ENCODE measurements at places on chromosomes 4 and X. TPM values are rescaled to one million over a fixed set of nuclear protein-coding genes. Genes with fewer than 3 reads are reported as not detected.

Gene MAGEC3
- total RNA-seq = 0.04 TPM

Gene NSG1
- total RNA-seq = 0.75 TPM

Gene FAM114A1
- 77.9 TPM for total RNA-seq

Gene SOD3
- total RNA-seq = 9.1 TPM

Gene RNF128
- 0.09 TPM for total RNA-seq

Gene CCDC158
- 0.18 TPM for total RNA-seq

DNA sequence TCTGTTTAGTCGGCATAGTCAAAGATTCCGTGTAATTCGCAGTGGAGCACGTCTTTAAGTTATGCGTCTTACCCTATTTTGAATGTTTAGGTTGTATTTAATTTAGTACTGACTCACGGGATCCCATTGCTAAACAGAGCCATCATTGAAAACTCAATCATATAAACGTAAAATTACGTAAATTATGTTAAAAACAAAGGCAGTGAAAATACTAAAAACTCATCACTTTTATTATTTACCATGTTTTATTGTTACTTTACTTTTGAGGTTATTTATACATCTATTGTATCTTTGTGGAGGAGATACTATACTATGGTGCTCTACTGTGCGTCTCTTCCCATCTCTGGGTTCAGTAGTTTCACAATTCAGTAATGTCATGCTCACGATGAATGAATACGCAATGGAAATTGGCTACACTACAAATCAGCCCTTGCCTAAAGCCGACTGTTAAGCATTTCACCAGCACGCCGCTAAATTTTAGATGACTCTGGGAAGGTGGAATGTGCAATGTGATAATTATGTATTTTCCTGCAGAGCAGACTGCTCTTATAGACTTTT lies 944 bp downstream of the FUNDC2 start:
- no peaks in the 10 kb centered on the region for H3K36me3 ChIP-seq
- H3K27me3 ChIP-seq = no peaks in the 10 kb centered on the region
- peaks cover 3% of the 10 kb centered on the region for H3K4me1 ChIP-seq
- H3K27ac ChIP-seq = peak overlapping the region; percentile 99
- H3K4me3 ChIP-seq = peak overlapping the region; percentile 69

DNA sequence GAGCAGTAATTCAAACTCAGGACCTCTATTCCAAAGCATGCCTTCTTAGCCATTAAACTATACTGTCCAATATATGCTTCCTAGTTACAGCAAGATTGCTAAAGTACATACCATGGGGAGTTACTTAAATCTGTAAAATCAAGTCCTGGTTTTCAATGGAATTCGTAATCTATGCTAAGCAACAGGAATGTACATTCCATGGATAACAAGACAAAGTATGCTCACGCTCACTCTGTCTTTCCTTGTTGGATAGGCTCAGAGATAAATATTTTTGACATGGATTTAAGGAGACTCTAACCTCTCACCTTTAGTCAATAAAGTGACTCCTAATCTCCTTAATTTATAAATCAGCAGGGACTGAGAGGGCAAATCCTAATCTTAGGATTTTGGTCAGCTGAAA lies 47.3 kb upstream of the STK26 start:
- H3K27me3 ChIP-seq = peaks cover 20% of the 10 kb centered on the region
- DNase-seq = no peak
- H3K36me3 ChIP-seq = no peaks in the 10 kb centered on the region

GRCh38 chr4:38313175-38313574 lies 350.8 kb upstream of the KLF3 start:
- no peaks in the 10 kb centered on the region for H3K36me3 ChIP-seq
- no peak overlapping the region for H3K27ac ChIP-seq
- no peak for DNase-seq
- no peak overlapping the region for H3K4me3 ChIP-seq
- peaks cover 24% of the 10 kb centered on the region for H3K4me1 ChIP-seq

GRCh38 chr4:141571793-141572192 lies 64.6 kb upstream of the IL15 start:
- H3K27ac ChIP-seq = no peak overlapping the region
- no peaks in the 10 kb centered on the region for H3K4me1 ChIP-seq
- no peaks in the 10 kb centered on the region for H3K36me3 ChIP-seq
- no peaks in the 10 kb centered on the region for H3K27me3 ChIP-seq
- DNase-seq = no peak

DNA sequence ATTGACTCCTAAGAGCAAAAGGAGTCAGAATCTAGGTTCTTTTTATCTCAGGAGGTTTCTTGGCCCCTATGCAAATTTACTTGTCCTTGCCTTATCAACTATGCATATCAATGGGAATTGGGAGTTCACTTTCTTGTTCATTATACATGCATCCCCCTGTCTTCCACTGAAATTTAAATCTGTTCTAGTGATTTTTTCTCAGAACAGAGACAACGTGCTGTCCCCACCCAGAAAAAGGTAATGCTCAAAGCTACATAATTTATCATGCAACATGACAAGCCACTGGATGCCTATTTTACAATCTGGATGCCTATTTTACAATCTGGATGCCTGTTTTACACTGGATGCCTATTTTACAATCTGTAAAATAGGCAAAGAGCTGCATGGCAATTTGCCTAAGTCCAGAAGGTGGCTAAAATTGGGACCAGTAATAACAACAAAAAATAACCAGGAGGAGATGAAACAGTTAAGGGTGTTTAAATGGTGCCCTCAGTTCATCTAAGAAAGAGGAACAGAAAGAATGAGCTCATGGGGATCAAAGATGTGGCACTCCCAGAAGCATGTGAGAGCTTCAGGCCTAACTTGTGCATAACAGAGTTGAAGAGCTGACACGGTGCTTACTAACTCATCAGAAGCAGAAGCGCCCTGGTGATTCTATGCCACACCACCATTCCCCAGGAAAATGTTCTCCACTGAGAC lies 537.8 kb upstream of the BOD1L1 start:
- no peaks in the 10 kb centered on the region for H3K4me1 ChIP-seq
- no peaks in the 10 kb centered on the region for H3K36me3 ChIP-seq
- H3K27me3 ChIP-seq = no peaks in the 10 kb centered on the region
- peak; percentile 70 for DNase-seq
- H3K4me3 ChIP-seq = no peak overlapping the region
- no peak overlapping the region for H3K27ac ChIP-seq

- DNase-seq = no peak
- no peaks in the 10 kb centered on the region for H3K36me3 ChIP-seq
- H3K27me3 ChIP-seq = no peaks in the 10 kb centered on the region
- H3K27ac ChIP-seq = no peak overlapping the region
Observed at GRCh38 chr4:175873707-175874106, 61.6 kb upstream of the GPM6A start.

- no peaks in the 10 kb centered on the region for H3K36me3 ChIP-seq
- H3K4me3 ChIP-seq = no peak overlapping the region
- no peaks in the 10 kb centered on the region for H3K4me1 ChIP-seq
- no peak overlapping the region for H3K27ac ChIP-seq
Observed at GRCh38 chr4:175109933-175110332, 191.8 kb downstream of the ADAM29 start.

DNA sequence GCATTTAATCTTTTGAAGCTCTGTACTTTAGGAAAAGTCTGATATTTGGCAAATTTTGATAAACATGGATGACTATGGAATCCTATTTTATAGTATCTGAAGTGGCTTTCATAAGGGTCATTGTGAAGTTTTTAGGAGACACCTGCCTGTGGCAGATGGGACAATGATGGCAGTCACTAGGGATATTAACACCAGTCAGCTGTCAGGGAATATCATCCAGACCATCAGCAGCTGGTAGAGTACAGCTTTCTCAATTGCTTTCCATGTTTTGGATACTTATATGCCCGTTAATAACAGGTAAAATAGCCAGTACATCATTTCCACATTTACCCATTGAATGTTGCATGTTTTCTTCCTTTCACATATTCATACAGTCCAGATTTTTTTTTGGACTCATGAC lies 39.1 kb downstream of the NPNT start:
- H3K4me1 ChIP-seq = peaks cover 6% of the 10 kb centered on the region
- H3K27me3 ChIP-seq = no peaks in the 10 kb centered on the region
- peak; percentile 58 for DNase-seq
- H3K36me3 ChIP-seq = no peaks in the 10 kb centered on the region

DNA sequence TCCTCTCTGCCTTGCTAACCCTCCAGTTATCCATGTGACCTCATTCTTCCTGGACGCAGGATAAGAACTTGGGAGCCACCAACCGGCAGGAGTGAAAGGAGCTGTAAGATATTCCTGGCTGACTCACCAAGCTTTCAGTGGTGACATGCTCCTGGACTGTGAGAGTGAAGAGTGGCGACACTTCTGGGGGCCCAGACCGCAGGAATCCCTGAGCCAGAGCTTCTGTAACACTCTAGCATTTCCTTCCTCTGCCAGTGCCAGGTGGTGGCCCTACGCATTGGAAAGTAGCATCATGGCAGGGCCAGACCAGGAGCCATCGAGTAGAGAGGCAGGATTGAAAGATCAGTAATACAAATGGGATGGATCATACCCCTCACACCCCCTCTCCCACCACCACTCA lies 474.3 kb downstream of the ACTRT1 start:
- no peak overlapping the region for H3K27ac ChIP-seq
- H3K36me3 ChIP-seq = no peaks in the 10 kb centered on the region
- no peaks in the 10 kb centered on the region for H3K4me1 ChIP-seq
- DNase-seq = no peak

- no peaks in the 10 kb centered on the region for H3K27me3 ChIP-seq
- no peak overlapping the region for H3K27ac ChIP-seq
- no peaks in the 10 kb centered on the region for H3K4me1 ChIP-seq
- no peak overlapping the region for H3K4me3 ChIP-seq
Observed at GRCh38 chr4:186342582-186342981, 76.6 kb downstream of the F11 start.

GRCh38 chr4:55018978-55019377 lies 106.4 kb downstream of the KDR start:
- no peak overlapping the region for H3K27ac ChIP-seq
- no peak overlapping the region for H3K4me3 ChIP-seq
- H3K4me1 ChIP-seq = no peaks in the 10 kb centered on the region
- DNase-seq = no peak

GRCh38 chr4:14744346-14744745 lies 257.9 kb upstream of the CPEB2 start:
- no peaks in the 10 kb centered on the region for H3K36me3 ChIP-seq
- H3K27ac ChIP-seq = no peak overlapping the region
- H3K4me1 ChIP-seq = no peaks in the 10 kb centered on the region
- no peaks in the 10 kb centered on the region for H3K27me3 ChIP-seq
- no peak for DNase-seq
- H3K4me3 ChIP-seq = no peak overlapping the region

- no peak for DNase-seq
- no peak overlapping the region for H3K4me3 ChIP-seq
- H3K27me3 ChIP-seq = no peaks in the 10 kb centered on the region
- no peak overlapping the region for H3K27ac ChIP-seq
- no peaks in the 10 kb centered on the region for H3K36me3 ChIP-seq
- H3K4me1 ChIP-seq = no peaks in the 10 kb centered on the region
Observed at GRCh38 chr4:121150003-121150402, 14.1 kb downstream of the TNIP3 start.

DNA sequence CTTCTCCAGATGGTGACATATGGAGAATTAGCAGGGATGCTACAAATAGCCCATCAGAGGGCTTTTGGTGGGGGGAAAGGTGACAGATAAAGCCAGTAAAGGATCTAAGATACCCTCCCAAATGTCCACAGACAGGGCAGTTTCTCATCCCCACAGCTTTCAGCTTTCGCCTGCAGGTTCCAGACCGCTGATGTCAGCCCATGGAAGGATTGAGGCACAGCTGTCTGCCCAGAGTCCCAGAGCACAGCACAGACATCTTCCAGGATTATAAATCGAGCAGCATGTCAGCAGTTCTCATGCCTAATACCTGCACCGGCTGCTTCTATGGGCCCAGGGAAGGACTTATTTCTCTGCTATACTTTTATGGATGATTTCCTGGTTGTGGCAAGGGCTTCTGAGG lies 96.7 kb upstream of the MXRA5 start:
- DNase-seq = peak; percentile 88
- H3K4me1 ChIP-seq = peaks cover 11% of the 10 kb centered on the region
- H3K36me3 ChIP-seq = no peaks in the 10 kb centered on the region
- H3K27me3 ChIP-seq = no peaks in the 10 kb centered on the region
- peak overlapping the region; percentile 86 for H3K27ac ChIP-seq

DNA sequence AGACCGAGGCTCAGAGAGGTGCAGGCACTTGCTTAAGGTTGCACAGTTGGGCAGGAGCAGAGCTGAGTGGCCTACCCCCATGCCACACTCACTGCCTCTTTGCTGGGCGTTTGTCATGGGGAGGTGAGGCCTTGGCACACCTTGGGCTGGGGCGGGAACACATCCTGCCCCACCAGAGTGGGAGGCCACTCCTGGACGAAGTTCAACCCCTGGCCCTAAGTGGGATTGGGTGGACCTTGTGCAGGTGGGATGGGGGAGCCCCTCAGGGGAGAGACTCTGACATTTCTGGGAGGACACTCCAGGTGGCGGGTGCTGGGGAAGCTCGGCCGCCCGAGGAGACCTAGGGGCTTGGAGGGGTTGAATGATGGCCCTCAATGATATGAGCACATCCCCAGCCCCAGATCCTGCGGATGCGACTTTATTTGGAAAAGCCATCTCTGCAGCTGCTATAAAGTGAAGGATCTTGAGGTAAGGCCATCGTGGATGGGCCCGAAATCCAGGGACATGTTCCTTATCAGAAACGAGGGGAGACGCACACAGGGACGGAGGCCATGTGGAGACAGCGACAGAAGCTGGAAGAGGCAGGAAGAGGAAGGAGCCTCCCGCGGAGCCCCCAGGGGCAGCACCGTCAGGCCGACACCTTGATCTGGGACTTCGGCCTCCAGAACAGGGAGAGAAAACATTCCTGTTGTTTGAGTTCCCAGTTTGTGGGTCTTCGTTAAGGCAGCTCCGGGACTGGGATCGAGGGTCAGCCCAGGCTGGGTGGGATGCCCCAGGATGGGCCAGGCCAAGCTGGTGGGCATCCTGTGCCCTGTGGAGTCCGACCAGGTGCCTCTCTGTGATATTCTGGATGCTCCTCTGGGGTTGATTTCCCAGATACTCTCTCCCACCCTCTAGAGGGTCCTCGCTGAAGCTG lies 111.6 kb upstream of the LRPAP1 start:
- DNase-seq = no peak
- no peak overlapping the region for H3K4me3 ChIP-seq
- H3K36me3 ChIP-seq = no peaks in the 10 kb centered on the region
- peaks cover 19% of the 10 kb centered on the region for H3K4me1 ChIP-seq
- H3K27ac ChIP-seq = no peak overlapping the region

- no peaks in the 10 kb centered on the region for H3K36me3 ChIP-seq
- no peaks in the 10 kb centered on the region for H3K4me1 ChIP-seq
- no peak overlapping the region for H3K27ac ChIP-seq
- H3K27me3 ChIP-seq = no peaks in the 10 kb centered on the region
- H3K4me3 ChIP-seq = no peak overlapping the region
Observed at GRCh38 chr4:76930685-76931084, 18.9 kb upstream of the SEPTIN11 start.

DNA sequence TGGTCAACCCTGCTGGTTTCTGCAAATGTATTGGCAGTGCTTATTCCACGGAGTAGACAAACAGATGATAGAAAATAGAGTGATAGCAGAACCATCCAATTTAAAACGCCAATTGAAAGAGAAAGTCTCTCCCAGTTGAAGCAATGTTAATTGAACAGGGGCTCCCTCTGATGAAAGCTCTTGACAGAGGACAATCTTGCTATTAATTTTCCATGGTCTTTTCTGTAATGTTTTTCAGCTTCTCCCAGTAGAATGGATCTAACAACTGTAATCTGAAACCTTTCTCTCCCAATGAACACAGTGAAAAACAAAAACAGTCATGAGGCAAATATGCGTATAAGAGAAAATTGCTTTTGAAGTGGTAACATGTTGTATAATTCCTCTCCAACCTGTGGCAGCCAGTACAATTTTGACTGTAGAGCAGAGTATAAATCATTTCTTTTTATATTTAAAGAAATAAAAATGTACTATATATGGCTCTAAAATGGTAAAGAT lies 225.1 kb upstream of the GALNTL6 start:
- H3K27me3 ChIP-seq = no peaks in the 10 kb centered on the region
- no peak overlapping the region for H3K27ac ChIP-seq
- H3K4me1 ChIP-seq = no peaks in the 10 kb centered on the region
